ENCODE measurements at places on chromosomes 3 and 15. TPM values are rescaled to one million over a fixed set of nuclear protein-coding genes. Genes with fewer than 3 reads are reported as not detected.

Gene TM4SF1
- total RNA-seq, result 226 TPM

Gene COLQ
- not detected for total RNA-seq

Gene DPP8
- 34.8 TPM for total RNA-seq

Gene ITGA11
- total RNA-seq, result not detected

Gene TRH
- not detected for total RNA-seq

Gene EFCC1
- not detected for total RNA-seq

Gene FAM107A
- not detected for total RNA-seq

Gene ETV5
- total RNA-seq, result 60.0 TPM

Gene AADACL2
- not detected for total RNA-seq

Gene TMEM158
- total RNA-seq, result not detected

Gene CCR1
- total RNA-seq, result not detected

Data from HepG2 (cell line).